ENCODE measurements at places on chromosomes 12 and 14.

DNA sequence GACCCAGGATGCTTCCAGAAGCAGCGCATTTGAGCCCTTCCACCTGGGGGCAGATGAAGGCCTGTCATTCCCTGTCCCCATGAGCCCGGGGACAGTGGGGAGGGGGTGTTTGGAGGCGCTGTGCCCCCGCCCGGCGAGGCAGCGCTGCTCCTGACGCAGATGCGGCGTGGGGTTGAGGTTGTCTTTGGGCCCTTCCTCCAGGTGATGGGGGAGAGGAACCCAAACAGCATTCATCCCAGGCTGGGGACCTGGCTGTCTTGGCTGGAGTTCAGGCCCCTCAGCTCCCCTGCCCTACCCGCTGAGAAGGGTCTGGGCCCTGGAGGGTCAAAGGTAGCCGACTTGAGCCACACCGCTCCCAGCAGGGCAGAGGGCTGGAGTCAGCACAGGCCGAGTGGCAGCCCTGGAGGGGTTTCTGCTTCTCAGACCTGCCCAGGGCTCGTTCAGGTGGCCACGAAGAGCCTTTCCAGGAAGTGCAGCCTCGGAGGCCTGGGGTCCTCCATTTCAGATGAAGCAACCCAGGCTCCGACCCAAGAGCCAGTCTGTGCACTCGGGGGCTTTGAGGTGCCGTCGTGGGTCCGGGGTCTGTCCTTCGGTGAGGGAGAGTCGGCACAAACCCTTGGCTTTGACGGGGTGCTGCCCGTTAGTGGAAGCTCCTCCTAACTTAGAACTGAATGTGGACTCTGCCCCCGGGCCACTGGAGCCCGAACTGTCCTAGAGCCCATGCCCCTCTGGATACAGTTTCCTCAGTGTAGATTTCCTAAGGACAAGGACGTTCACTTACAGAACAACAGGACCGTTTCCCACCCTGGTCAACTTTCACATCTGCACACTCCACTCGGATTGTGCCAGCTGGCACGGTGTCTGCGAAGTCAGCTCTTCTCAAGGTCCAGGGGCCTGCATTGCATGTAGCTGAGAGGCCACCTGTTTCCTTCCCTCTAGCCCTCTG lies 16.1 kb downstream of the ACADS start:
- DNase-seq: no peak

DNA sequence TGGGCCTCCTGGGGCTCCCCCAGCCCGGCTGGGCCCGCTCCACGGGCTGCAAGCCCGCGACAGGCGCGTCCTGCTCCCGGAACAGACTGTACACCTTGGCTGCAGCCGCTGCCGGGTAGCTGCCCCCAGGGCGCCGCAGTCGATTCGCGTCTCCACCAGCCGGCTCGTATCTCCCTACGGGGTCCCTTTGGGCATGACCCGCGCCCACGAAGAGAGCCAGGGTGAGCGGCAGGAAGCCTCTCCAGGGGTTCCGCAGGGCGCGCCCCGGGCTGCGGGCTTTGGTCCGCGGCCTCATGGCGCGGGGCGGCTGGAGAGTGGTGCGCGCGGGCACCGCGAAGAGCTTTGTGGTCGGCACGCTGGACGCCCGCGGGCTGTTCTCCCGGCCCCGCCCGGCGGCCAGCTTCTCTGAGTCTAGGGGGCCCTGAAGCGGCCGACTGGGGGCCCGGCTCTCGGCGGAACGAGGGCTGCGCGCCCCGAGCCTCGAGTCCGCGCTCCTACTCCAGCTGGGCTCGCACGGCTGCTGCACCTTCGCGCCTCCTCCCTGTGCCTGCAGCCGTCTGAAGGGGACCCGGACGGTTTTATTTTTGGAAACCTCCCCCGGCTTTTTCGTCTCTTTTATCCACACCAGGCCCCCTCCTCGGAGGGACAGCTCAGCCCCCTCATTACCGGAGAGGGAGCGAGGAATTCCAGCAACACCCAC lies at the start of gene LTBP2:
Gene LTBP2 (minus strand): TSS at position 588 of the 700 bp plus-strand sequence. CDS start 293 bp downstream, at position 295.
- no peak for DNase-seq

DNA sequence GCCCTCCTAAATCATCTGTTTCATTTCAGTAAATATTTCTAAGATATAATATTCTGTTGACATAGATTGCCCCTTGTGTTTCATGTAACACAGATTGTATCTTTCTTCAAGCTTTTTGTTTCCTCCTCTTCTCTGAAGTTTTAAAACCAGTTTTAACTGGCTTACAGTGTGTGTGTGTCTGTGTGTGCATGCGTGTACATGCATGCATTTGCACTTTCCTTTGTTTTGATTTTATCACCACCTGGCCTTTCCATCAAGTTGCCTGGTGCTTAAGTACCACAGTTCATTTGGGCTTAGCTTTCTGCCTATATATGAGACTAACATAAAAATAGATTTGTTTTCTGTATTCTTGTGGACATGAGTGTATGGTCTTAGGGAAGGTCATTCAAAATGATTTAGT lies 31.9 kb downstream of the ETNK1 start:
- no peak for DNase-seq

- DNase-seq: no peak
These were observed 18.0 kb upstream of the NT5DC3 start for GRCh38 chr12:103858953-103859601.

DNA sequence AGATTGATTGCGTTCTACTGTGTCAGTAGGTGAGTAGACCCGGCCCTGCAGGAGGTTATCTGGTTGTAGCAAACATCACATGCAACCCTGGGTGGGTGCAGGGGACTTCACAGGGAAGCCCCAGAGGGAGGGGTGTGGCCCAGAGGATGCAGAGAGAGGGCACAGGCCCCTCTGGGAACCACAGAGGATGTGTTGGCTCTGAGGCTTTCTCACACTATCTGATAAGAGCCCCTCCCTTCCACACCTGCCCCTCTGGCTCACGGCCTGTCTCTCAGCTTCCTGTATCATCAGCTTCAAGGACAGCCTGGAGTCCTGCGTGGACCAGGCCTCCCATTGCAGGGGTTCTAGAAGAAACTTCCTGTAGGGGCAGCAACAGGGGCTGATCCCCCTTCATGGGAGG lies 101.9 kb downstream of the RIN3 start:
- no peak for DNase-seq

DNA sequence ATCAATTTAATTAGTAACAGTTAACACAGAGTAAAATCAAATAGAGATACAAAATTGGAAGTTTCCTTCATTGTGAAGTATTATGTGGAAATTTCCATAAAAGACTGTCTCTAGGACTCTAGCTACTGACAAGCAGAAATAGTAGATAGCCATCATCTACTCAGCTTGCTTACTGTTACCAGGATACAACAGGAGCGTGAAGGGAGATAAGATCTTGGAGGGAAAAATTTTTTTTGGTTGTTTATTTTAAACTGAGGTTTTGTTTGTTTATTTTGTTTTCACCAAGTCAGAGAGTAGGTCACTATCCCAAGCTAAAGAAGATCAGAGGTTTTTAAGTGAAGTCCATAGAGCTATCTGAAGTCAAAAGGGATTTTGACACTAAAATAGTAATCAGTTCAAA lies 861.3 kb upstream of the MGAT4C start:
- DNase-seq: no peak

DNA sequence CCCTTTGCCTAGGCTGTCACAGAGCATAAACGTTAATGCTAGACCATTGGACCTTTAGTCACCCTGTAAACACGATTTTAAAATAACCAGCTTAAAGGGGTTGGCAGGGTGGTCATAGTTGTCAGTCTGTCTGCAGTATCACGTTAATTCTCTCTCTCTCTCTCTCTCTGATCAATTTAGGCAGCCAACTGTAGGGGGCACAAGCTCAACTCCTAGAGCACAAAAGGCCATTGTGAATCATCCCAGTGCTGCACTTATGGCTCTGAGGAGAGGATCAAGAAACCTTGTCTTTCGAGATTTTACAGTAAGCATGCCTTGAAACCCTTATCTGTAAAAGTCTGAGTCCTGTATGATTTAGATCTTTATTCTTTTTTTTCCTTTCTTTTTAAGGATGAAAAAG lies 97.1 kb downstream of the SCAF11 start:
- DNase-seq: no peak

DNA sequence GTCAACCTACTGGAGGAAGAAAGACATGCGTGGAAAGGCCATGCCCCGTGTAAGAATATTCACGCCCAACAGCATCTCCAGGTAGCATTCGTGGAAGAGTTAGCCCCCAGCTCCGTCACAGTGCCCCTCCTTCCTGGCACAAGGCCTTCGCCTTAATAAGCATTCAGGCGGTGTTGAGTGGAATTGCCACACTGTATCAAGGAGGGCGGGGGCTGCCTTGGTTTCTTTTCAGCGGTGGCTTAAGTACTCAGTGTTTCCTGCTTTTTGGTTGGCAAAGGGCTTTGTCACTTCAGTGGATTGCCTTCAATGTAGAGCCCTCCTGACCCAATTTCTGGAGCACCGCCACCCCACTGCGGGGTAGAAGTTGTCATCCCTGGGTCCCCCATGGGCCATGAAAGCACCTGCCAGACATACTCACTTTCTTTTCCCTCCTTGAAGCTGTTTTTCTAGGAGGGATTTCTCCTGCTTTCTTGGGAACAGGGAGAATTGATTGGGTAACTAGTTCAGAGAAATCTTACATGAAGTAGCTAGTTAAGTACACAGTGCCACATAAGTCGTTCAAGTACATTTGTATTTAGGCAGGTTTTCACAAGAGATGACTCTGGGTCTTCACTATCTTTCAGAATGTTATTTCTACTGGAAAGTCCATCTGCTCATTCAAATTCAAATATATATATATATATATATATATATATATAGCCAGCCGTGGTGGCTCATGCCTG lies 65.5 kb upstream of the STON2 start:
- peak; percentile 35 for DNase-seq

GRCh38 chr12:117699118-117699517 lies 269.7 kb downstream of the KSR2 start:
- DNase-seq: no peak

DNA sequence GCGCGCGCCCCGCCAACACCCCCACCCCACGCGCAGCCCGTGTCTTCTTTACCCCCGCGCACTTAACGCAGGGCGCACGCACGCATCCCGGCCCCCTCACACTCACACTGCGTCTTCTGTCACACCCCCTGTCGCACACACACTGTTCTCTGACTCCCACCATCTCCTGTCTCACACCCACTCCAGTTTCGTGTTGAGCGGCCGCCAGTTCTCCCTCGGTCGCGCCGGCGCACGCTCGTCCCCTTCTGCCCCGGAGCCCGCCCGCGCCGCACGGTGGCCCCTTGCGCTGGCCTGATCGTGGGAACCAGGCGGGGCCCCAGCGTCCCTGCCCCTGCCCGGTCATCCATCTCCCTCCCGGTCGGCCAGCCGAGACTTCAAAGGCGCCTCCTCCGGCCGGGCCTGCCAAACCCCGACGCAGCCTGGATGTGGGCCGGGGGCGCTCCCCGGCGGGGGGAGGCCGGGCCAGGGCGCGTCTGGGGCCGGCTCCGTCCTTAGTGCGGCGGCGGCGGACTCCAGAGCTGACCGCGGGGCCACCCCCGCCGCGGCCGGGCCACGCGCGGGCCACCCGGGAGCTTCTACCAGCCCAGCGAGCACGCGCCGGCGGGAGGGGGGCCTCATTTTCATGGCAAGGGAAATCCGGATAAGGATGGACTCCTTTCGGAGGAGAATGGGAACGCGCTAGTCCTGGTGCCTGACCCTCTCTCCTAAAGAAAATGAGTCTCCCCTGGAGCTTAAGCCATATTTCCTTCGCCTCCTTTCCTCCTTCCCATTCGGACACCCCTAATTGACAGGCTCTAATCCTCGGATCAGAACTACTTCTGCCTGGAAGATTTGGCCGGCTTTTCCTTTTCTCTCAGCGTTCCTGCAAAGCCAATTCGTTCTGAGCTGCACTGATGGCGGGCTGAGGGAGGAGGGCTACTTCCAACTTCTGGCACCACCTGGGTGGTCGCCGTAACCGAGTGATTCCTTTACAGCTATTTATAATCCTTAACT lies 82.0 kb upstream of the HMGA2 start:
- DNase-seq: peak; percentile 59

- DNase-seq: no peak
These were observed 15.6 kb downstream of the CCER1 start for GRCh38 chr12:90939382-90939781.

Data from head of caudate nucleus (tissue), 42 donors.